ENCODE measurements at places on chromosomes 5 and 9.
A peak's percentile ranks its signal among the peaks of the same experiment; 100 is the strongest.

DNA sequence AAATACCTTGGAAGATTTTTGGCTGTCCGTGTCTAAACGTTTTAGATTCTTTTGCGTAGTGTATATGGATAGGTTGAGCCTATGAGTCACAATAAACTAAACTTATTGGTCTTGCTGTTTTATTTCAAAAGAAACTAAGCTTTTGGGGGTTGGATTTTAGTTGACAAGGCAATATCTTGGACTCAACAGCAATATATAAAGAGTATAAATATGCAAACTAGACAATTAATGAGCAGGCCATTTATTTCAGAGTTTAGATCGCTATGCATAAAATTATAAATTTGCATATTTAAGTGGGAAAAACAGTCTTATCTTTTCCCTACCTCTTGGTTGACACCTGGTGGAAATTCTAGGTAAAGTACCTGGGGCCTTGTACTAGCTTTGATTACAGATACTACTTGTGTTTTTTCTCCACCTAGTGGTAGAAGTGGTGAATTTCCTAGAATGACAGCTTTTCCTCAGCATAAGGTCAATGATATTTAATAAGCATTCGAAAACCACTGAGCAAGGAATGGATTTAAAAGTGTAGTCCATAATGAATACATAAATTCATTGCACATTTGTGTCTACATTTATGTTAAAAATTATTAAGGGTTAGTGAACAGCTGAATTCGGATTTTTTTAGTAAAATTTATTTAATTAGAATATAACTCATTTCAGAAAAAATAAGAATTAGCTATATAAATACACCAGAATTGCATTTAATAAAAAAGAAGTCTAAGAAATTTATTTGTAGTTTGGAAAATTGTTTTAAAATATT is 1.7 kb upstream of the ARRDC3 start:
- DNase-seq, result peak; percentile 90

DNA sequence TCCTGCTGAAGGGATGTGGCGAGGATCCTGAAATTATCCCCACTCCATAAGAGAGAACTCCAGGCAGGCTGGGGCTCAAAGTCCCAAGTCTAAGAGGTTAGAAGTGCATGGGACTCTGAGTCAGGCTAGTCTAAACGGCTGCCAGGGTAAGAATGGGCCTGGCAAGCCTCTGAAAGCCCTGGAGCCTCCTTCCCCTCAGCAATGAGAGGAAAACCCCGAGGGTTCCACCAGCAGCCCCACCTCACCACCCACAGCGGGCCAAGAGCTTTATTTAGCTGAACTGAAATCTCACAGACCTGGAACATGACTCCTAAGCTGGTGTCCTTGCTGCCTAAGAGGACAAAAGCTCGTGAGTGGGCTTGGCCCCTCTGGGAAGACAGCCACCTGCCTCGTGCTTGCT is 135.5 kb downstream of the SEC61B start:
- no peak for DNase-seq

DNA sequence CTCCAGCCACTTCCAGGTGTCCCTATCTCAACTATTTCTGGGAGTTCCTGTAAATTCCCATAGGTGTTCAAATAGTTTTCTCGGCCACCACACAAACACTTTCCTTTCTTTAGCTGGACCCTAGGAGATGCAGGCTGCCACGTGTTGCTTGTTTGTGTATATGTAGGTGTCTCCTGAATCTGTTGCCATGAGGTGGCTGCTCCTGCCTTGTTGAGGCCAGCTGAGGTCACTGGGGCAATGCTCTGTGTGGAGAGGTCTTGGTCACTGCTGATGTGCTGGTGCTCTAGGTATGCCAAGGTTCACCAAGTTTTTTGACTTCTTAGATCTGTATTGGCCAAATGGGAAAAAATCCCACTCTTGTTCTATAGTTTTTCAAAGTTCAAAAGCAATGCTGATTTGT is 132.5 kb upstream of the CHD1 start:
- no peak for DNase-seq

DNA sequence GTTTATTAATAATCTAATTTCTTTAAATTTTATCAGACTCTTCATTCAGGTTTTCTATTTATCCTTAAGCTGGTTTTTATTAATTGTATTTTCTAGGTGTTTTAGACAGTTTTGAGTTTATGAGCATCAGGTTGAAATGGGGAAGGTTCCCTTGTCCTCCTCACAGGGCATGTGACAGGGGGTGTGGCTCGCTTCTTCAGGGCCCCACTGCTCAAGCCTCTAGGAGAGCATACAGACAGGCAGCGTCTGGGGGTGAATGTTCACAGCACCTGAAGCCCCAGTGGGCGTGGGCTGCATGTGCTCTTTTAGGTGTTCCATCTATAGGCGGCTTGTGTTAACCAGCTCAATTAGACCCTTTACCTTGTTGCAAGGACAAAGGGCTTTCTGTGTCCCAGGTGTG is 78.2 kb upstream of the RUFY1 start:
- DNase-seq, result no peak

- no peak for DNase-seq
Measured at GRCh38 chr9:3992924-3993323, 306.9 kb downstream of the GLIS3 start.

GRCh38 chr5:172187118-172188032 is 649 bp downstream of the STK10 start:
- peak; percentile 71 for DNase-seq

- DNase-seq, result no peak
Measured at GRCh38 chr9:134690946-134691694, 49.5 kb downstream of the COL5A1 start.

GRCh38 chr5:169649486-169649885 is 12.4 kb downstream of the DOCK2 start:
- peak; percentile 50 for DNase-seq

DNA sequence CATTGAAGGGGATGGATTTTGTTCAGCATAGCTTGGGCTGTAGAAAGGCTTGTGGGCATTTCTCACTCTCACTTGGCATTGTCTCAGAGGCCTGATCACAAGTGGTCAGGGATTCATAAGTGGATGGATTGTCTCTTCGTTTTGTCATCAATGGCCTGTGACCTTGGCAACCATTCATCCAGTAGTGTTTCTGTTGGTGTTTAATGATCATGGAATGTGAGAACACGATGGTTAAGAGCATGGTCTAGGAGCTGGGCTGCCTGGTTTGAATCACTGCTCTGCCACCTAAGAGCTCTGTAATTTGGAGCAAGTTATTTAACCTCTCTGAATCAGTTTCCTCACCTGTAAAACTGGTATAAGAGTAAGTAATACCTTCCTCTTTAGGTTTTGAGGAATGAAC is 430.1 kb upstream of the MEF2C start:
- no peak for DNase-seq

DNA sequence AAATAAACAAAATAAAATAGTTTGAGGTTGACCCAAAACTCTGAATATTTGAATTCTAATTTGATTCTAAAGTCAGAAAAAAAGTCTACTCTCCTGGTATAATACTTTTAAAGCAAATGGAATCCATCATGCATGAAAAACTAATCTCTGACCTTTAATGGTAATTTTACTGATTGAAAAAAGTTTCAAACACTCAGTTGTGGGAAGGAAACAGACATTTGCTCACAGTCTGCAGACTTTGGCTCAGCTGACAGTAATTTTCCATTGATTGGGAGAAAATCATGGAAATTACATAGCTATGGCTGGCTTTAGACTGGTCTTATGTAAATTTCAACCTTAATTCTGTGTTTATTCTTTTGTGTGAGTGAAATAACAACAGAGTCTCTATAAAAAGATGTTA is 574.3 kb downstream of the PDE4D start:
- DNase-seq, result no peak

GRCh38 chr9:4689687-4690104 is 10.3 kb downstream of the CDC37L1 start:
- DNase-seq, result no peak

GRCh38 chr9:21412107-21412506 is 3.2 kb downstream of the IFNA8 start:
- DNase-seq, result no peak

- DNase-seq, result no peak
Measured at GRCh38 chr9:126510564-126510963, 103.2 kb upstream of the LMX1B start.

- peak; percentile 56 for DNase-seq
Measured at GRCh38 chr5:38193015-38193581, 65.3 kb upstream of the EGFLAM start.

DNA sequence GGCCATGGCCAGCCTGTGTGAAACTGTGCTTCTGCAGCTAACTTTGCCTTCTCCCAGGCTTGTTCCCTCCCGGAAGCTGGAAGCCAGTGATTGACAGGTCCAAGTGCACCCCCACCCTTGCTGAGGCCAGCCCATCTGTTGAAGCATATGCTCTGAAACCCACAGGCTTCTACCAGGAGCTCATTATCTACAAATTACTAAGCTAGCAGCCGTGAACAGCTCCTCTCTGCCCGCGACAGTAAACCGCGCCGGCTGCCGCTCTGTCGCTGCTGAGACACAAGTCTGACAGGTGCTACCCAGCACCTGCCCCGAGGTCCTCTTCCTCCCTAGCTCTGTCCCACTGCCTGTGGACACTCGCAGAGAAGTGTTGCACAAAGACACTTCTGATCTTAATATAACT is 490.9 kb downstream of the GADD45G start:
- no peak for DNase-seq

All from CD4-positive, alpha-beta T cell treated with Interleukin-15 for 4 hours (primary cell).